ENCODE measurements at places on chromosomes 16 and 17.

DNA sequence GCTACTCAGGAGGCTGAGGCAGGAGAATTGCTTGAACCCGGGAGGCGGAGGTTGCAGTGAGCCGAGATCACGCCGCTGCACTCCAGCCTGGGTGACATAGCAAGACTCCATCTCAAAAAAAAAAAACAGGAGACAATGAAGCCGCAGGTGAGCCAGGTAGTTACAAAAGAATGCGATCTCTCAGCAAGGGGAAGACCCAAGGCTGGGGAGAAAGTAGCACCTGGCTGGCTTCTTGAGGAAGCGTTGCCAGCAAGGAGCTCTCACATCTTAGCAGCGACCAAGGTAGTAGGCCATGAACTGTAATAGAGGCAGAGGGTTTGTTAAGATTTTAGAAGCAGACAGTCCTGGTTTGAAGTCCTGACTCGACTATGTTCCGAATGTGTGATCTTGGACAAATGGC, 175.0 kb downstream of the AIPL1 start:
- DNase-seq: no peak

GRCh38 chr17:17176341-17176740, 29.8 kb downstream of the PLD6 start:
- no peak for DNase-seq

- no peak for DNase-seq
These were observed 4.3 kb upstream of the RHBDL3 start for GRCh38 chr17:32261417-32261736.

DNA sequence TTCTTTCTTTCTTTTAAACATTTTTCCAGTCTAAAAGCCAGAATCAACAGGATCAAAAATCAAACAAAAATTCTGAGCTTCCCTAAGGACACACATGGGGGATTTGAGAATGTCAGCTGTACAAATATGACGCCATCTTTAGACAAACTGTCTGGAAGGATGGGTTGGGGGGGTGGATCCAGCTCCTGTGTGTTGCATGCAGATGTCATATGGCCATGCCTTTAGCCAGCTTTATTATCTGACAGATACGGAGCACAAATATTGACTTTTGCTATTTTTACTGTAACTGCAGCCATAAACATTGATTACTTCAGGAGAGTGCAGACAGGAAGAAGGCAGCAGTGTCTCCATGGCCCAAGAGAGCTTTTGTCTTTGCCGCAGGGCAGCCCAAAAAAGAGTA, 279.4 kb upstream of the ELAC2 start:
- no peak for DNase-seq

GRCh38 chr17:77356690-77357201, 216.0 kb downstream of the SEC14L1 start:
- DNase-seq: no peak

DNA sequence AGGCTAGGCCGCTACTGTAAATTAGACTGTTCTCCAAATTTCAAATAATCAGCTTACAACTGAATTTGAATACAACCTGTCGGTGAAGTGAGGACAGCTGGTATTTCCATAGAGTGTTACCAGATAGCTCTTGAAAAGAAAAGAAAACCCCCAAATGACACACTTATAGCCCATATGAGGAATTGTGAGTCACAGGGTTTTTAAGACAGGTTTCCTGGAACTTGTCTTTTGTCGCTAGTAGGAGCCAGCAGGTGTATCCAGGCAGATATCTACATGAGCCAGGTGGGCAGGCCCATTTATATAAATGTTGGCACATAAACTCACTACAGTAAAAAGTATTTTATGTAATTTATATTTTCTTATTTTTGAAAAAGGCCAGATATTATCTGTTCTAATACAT, 24.0 kb downstream of the TNRC6A start:
- DNase-seq: no peak
